ENCODE measurements at places on chromosomes 13 and 19. TPM values are rescaled to one million over a fixed set of nuclear protein-coding genes. Genes with fewer than 3 reads are reported as not detected.

ZNF439 gene
- 6.8 TPM for total RNA-seq

FGF22 gene
- total RNA-seq, result 0.40 TPM

SLC8A2 gene
- 0.15 TPM for total RNA-seq

WTIP gene
- 49.9 TPM for total RNA-seq

CABP5 gene
- total RNA-seq, result not detected

LGALS14 gene
- not detected for total RNA-seq

RAB20 gene
- total RNA-seq, result 53.1 TPM

ZSCAN18 gene
- total RNA-seq, result 116 TPM

FRY gene
- total RNA-seq, result 88.9 TPM

CRLF1 gene
- 54.8 TPM for total RNA-seq

ACTN4 gene
- 312 TPM for total RNA-seq

- no peak for DNase-seq
Observed at GRCh38 chr13:91313103-91313502, 34.4 kb upstream of the MIR17HG start.

- DNase-seq, result no peak
Observed at GRCh38 chr13:39557285-39557955, 45.6 kb downstream of the LHFPL6 start.

GRCh38 chr19:50341091-50341564 lies 12.0 kb upstream of the KCNC3 start:
- no peak for DNase-seq

DNA sequence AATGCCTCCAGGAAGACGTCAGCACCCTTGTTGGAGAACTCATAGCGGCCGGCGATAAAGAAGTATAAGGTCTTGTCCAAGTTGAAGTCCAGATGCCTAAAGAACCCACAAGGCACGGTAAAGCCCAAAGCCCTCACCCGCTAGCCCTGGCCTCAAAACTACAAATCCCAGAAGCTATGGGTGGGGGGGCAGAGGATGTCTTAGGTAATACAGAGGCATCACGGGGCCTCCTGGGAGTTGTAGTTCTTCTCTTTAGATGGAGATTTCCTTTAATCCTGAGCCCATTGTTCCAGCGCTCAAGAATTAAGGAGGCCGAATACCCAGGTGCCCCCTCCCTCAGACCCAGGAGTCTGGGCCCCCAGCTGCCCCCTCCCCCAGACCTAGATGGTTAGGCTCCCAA lies 10.8 kb downstream of the GYS1 start:
- no peak for DNase-seq

DNA sequence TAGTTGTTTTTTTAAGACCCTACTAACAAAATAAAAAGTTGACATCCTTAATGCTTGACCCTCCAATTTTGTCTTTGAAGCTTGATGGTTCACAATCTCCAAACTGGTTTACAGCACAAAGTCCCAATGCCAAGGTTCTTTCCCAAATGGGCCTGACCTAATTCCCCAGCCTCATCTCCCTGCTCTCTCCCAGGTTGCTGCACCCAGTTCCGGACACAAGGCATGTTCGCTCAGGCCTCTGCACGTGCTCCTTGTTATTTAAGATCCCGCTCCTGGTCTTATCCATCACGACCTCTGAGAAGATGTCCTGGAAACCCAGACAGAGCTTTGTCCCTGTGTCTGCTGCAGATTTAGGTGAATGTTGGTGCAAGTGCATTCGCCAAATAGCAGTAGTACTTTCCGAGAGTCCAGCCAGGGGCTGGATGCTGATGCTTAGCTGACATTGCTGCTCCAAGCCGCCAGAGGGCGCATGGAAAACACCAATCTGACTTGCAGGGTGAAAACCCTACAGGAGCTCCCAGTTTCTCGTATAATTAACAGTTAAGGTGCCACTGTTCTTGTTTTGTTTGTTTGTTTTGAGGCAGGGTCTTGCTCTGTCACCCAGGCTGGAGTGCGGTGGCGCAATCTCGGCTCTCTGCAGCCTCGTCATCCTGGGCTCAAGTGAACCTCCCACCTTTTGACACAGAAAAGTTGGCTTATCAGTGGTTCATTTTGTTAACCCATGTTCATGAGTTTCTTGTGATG lies 18.5 kb downstream of the LYPD3 start:
- DNase-seq, result no peak

- peak; percentile 51 for DNase-seq
Observed at GRCh38 chr19:2477141-2477710, 1.3 kb downstream of the GADD45B start.

- DNase-seq, result peak; percentile 66
Observed at GRCh38 chr19:2983351-2984214, 6.2 kb downstream of the TLE6 start.

GRCh38 chr13:78521091-78521490 lies 82.3 kb downstream of the POU4F1 start:
- no peak for DNase-seq

DNA sequence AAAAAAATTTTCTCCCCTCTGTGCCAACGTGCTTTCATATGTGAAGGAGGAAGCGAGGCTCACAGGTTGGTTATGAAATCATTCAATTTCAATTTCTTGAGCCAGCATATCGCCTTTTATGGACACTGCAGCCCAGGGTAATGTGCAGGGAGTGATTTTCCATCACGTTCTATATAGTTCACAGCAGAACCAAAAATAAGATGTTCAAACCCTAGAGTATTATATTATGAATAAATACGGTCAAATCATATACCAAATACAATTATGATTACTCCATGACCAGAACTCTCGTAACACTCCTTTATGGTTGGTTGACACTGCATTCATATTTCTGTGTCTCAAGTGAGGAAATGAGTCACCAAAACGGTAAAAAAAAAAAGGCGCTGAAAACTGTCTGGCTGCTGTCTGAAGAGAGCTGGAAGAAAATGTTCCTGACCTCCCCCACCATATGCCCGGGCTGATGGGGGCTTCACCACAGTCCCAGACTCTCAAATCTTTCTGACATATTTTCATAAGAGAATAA lies 75.8 kb upstream of the UBAC2 start:
- no peak for DNase-seq

- no peak for DNase-seq
Observed at GRCh38 chr13:110232756-110233155, 74.2 kb downstream of the COL4A1 start.

DNA sequence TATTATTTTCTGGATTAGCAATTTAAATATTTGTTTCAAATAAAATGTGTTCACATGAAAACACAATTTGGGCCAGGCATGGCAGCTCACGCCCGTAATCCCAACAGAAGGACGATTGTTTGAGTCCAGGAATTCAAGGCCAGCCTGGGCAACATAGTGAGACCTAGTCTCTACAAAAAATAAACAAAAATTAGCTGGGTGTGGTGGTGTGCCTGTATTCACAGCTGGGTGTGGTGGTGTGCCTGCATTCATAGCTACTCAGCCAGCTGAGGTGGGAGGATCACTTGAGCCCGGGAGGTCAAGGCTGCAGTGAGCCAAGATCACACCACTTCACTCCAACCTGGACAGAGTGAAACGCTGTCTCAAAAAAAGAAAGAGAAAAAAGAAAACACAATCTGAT lies 46.4 kb downstream of the KPNA3 start:
- DNase-seq, result no peak

- DNase-seq, result peak; percentile 80
Observed at GRCh38 chr13:113650275-113650674, 7.7 kb downstream of the ATP4B start.

- DNase-seq, result no peak
Observed at GRCh38 chr19:9885077-9885552, 50.0 kb downstream of the PIN1 start.

GRCh38 chr13:90565985-90566713 lies 781.3 kb upstream of the MIR17HG start:
- no peak for DNase-seq

Data from upper lobe of left lung (tissue), 6 donors.